ENCODE measurements at places on chromosomes 5 and 9.

DNA sequence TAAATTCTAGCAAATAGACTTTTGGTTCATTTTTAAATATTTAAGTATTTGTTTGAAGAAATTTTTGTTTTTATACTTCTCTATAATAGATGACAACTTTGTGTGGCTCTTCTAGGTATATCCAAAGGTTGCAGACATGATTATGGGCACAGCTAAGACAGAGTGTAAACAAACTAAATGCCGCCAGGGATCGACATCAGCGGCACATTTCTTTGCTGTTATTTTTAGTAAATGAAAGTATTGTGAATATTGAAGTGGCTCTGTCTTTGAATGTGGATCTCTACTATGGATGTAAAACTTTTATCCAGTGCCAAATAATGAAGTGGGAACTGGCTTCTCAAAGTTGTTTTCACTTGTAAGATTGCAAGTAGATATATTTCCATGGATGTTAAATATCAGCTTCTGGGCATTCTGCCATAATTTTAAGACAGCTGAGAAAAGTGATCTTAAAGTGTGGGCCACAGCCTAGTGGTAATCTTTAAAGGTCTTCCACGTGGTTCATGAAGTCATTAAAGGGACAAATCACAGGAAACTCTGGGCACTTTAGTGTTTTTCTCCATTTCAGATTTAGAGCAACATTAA lies 589.9 kb downstream of the ZNF608 start:
- DNase-seq: no peak

DNA sequence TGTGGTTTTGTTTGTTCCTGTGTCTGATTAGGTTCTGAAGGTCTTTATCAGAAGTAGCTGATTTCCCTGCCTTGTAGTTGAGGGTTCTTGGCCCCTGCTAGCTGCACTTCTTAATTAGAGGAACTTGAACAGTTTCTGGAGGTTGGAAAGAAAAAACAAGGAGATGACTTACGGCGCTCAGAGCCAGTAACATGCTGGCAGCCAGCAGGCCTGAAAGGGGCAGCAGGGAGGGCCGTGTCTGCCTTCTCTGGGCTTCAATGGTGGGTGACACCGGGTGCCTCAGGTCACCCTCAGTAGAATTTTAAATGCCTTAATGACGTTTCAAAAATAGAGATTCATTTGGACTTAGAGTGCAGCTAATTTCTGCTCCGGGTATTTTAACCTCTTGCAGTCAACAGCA lies 15.8 kb downstream of the UBE2QL1 start:
- no peak for DNase-seq

- no peak for DNase-seq
Measured at GRCh38 chr5:112923148-112923917, 1.3 kb upstream of the REEP5 start.

DNA sequence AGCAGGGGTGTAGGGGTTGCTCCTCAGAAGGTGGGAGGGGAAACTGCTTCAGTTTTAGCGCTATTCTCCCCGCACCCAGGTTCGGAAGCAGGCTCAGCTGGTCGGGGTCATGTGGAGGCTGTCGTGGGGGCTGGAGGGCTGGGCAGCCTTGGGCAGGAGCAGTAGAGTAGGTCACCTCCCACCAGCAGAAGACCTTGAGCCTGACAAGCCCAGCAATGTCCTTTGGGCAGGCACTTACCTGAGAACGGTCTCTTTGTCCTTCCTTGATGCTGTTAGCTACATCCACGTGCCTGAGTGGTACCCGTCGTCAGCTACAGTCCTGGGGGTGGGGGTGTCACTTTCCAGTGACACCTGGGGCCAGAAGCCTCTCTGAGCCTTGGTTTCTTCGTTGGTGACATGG lies 20.3 kb downstream of the ENHO start:
- no peak for DNase-seq

- DNase-seq: no peak
Measured at GRCh38 chr9:92965061-92965758, 17.9 kb downstream of the FGD3 start.

DNA sequence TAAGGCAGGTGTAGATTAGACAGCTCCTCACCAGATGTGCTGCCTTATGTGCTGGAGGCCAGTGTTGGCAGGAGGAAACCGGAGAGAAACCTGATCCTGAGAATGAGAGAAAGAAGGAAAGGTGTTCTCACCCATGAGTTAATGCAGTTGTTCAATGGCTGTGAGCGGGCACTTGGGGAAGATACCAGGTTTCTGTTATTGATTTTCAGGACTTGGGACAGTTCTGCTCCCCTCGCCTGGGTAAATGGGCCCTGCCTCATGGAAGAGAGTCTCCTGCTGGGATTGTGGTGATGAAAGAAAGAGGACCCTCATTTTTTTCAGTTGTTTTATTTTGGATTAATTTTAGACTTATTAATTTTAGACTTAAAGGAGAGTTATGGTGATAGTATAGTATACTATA lies 59.5 kb downstream of the EGFLAM start:
- DNase-seq: no peak

GRCh38 chr5:175060257-175060656 lies 335.9 kb downstream of the MSX2 start:
- DNase-seq: no peak

- DNase-seq: no peak
Measured at GRCh38 chr9:83569326-83569725, 31.1 kb upstream of the FRMD3 start.
